ENCODE measurements at places on chromosomes 13 and 19.

DNA sequence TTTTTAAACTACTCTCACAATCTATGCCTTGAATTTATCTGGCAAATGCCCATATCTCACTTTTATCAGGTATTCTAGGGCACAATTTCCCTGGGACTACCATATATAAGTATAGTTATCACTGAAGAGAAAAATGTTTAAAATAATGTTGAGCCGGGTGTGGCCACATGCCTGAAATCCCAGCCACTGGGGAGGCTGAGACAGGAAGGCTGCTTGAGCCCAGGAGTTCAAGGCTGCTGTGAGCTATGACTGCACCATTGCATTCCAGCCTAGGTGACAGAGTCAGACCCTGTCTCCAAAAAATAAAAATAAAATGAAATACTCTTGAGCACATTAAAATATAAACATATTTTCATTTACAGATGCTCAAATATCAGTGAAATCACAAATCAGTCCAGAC, 4.1 kb downstream of the KATNAL1 start:
- no peak for DNase-seq

DNA sequence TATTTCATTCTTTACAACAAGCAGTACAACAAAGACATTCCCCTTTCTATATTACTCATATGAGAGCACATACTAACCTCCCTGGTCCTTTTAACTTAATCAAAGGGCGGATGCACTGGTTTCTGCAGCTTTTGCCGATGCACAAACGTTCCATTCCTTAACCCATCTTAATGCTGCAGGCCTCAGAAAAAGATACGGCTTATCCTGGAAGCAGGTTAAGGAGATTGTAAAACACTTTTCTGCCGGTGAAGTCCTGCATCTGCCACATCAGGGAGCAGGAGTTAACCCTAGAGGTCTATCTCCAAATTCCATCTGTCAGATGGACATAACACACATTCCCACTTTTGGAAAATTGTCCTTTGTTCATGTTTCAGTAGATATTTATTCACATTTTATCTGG, 11.5 kb upstream of the ZNF814 start:
- DNase-seq: no peak

DNA sequence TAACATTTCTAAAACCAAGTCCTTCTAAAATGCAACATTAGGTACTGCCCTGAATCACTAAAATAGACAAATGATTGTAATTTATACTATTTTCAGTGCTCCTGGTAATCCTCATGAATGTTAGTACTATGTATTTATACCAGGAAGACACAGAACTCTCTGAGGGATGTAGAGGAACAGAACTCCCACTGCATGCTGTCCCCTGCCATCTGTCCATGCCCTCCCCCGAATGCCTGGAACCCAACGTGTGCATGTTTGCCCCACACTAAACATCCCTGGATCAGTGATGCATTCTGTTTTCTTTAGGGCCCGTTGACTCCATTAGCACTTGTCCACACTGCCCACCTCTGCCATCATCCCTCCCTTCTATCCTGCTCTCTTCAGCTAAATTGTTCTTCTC, 26.5 kb downstream of the ENOX1 start:
- no peak for DNase-seq

GRCh38 chr13:28890712-28891111, 70.6 kb downstream of the MTUS2 start:
- no peak for DNase-seq

GRCh38 chr19:34317311-34317927, 47.6 kb upstream of the GPI start:
- DNase-seq: no peak

- no peak for DNase-seq
Observed at GRCh38 chr13:35923347-35923746, 207.8 kb downstream of the DCLK1 start.

- DNase-seq: no peak
Observed at GRCh38 chr13:46071590-46072249, 19.2 kb upstream of the ZC3H13 start.

GRCh38 chr13:95955255-95955654, 97.9 kb downstream of the UGGT2 start:
- DNase-seq: no peak

- no peak for DNase-seq
Observed at GRCh38 chr13:75908141-75908540, 272.0 kb downstream of the LMO7 start.

DNA sequence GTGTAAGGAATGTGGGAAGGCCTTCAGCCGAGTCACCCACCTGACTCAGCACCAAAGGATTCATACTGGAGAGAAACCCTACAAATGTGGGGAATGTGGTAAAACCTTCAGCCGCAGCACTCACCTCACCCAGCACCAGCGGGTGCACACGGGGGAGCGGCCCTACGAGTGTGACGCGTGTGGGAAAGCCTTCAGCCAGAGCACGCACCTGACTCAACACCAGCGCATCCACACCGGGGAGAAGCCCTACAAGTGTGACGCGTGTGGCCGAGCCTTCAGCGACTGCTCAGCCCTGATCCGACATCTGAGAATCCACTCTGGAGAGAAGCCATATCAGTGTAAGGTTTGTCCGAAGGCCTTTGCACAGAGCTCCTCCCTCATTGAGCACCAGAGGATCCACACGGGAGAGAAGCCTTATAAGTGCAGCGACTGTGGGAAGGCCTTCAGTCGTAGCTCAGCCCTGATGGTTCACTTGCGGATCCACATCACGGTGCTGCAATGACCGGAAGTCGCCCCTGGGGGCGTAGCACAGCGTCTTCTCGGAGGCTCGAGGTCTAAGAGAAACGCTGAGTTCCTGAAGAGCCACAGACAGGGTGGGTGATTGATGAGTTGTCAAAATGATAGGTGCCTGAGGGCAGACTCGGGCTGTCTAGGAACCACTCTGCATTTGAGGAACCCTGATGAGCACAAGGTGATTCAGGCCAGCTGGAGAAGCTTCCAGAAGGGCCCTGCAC, 12.2 kb downstream of the ZSCAN22 start:
- no peak for DNase-seq

DNA sequence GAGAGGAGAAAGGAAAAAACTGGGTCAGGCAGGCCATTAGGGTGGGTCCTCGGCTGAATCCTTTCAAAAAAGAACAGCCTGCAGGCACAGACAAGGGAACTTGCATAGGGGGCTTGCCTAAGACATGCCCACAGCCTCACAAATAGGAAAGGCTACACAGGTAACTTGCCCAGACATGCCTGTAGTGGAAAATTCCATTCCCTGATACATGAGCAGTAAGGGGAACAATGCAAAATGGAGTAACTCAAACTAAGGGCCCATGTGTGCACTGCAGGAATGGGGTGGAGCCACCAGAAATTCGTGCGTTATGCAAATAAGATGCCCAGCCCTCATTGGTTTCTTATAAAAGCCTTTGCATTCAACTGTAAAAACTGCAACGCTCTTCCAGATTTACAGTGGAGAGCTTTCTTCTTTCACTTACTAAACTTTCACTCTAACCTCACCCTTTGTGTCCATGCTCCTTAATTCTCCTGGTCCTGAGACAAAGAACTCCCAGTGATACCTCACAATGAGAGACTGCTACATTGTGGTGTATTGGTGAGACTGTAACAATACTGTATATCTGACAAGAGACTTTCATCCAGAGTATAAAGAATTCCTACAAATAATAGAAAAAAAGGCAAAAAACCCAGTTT, 59.5 kb upstream of the SLITRK1 start:
- no peak for DNase-seq

DNA sequence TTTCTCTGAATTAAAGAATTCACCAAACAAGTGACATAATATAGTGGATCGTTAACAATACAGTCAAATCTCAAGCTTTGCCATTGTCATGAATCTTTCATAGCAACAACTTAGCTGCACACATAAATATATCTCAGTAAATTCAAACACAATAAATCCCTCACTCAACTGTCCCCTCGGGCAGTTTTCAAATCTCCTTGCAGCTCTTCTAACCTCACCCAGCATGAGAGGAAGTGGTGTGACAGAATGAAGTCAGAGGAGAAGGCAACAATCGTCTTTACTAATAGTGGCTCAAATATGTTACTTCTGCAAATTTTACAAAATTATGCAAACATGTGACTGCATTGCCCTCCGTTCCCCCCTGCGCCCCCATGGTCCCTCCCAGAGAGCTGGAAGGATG, 148.2 kb downstream of the RAP2A start:
- no peak for DNase-seq

- no peak for DNase-seq
Observed at GRCh38 chr13:23146006-23146405, 34.8 kb upstream of the SGCG start.

- no peak for DNase-seq
Observed at GRCh38 chr19:447064-447426, 13.8 kb downstream of the SHC2 start.

- DNase-seq: no peak
Observed at GRCh38 chr13:98097749-98098148, 45.1 kb upstream of the FARP1 start.

DNA sequence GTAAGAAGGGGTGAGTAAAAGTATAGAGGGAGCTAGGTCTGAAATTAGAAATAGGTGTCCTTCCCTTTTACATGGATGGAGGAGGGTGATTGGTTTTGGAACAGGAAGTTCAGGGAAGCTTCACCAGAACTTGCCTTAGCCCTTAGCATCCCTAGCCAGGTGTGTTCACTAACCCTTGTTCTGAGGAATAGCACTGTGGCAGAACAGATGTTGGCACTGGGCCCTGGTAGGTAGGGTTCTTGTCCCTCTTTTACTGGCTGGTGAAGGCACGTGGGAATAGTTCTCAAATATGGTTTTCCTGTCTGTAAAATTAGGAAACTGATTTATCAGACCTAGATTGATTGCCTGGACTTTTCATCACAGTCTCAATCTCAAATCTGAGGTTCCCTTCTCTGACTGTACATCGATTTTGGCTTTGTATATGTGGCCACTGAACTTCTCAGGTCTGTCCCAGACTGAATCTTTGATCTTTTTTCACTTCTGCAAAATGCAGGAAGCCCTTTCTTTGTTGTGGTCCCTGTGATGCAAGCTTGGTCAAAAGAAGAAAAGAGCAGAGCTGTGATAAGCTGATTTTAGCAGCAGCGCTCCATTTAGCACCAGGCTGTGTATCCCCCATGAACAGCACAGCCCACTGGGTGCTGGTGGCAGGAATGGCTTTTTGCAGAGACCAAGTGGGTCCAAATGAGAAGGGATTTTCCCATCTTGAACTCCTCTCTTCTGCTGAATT, 86.2 kb upstream of the HTR2A start:
- no peak for DNase-seq

DNA sequence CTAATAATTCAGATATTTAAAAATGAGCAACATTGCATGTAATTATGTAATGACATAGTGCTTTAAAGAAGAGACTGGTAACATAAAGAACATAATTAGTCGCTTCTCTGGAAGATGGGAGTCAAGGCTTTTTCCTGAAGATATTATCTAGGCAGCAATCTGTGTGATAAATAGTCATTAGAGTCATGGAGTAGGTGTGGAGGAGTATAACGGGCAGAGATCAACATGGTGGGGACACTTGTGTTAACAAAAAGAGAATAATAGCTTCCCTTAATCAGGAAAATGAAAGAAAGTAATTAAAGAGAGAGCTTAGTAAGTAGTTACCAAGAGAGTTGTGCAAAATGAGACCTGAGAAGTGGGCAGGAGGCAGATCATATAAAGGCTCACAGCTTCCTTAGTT, 1417.1 kb upstream of the ATXN8OS start:
- DNase-seq: no peak

DNA sequence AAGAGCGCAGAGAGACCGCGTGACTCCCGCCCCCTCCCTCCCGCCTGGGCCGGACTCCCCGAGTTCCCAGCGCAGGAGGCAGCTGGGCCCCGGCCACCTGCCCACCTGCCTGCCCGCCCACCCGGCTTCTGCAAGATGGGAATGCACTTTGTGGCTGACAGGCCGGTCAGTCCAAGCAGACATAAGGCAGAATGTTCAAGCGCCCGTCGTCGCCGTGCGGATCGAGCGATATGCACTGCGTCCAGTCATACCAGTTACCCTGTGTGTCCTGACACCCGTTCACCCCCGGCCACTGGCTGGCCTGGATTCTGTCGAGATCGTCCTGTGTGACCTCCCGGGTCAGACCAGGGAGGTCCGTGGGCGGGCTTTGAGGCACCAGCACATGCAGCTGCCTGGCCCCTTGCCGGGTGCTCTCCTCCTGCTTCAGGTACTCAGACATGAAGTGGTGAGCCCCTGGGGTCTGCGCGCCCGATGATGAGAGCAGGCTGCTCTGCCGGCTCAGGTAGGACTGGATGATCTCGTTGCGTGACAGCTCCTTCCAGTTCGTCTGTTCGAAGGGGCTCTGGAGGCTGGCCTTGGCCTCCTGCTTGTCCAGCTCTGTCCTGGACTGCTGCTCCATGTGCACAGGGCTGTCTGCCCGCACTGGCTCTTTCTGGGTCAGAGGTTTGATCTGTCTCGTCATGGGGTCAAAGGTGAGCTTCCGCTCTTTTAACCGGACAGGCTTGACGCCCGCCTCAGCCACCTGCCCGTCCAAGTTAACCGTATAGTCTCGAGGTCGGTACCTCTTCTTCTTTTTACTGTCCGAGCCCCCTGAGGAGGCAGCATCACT, 3.9 kb upstream of the SLC35E1 start:
- DNase-seq: peak; percentile 62

GRCh38 chr19:21883516-21883915, 47.5 kb upstream of the ZNF43 start:
- no peak for DNase-seq

DNA sequence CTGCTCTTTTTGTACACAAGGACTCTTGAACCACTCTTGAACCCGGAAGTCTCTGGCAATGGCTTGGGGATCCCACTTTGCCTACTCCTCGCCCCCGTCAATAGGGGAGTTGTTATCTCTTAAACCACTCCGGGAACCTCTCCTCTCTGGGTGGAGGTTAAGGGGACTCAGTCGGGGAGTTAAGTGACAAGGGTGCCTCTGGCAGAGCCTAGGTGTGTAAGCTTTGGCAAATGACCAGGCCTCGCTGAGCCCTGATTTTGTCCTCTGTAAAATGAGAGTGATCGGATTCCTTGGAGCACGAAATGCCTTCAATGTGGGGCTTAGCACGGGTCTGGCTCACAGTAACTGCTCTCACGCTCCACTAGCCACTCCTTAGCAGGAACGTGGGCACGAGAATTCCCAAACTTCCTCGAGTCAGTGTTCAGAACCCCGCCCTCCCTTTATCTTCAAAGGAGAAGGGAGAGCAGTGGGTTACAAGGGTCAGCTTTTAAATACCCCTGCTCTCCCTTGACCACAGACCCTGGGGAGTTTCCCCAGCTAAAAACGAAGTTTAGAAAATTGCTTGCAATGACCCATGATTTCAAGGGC, 193.3 kb downstream of the KATNAL1 start:
- DNase-seq: no peak

DNA sequence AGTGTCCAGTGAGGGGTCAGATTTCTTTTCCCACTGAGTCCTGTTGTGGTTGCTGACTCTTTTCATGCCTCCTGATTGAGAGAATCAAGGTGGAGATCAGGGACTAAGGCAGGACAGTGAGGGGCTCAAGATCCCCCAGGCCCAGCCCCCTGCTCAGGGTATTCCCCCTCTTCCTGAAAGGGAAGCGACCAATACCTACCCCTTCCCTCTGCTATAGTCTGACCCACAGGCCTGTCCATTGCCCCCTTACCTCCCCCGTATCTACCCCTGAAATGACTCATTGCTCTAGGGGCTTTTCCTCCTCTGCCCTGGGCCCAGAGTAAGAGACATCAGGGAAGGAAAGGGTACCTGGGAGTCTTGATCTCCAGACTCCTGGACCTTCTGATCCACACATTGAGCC, 1320.5 kb downstream of the UQCRFS1 start:
- no peak for DNase-seq
